ENCODE measurements at places on chromosomes 16 and 17. TPM values are rescaled to one million over a fixed set of nuclear protein-coding genes. Genes with fewer than 3 reads are reported as not detected.

Gene HOXB3
- 95.5 TPM for polyA plus RNA-seq

Gene SULT1A2
- polyA plus RNA-seq = 4.0 TPM

Gene RAMP2
- polyA plus RNA-seq = 177 TPM

Gene ADAD2
- polyA plus RNA-seq = 0.93 TPM

Gene CALB2
- not detected for polyA plus RNA-seq

Gene SOX8
- polyA plus RNA-seq = 2.8 TPM

Gene PPP1R27
- 0.11 TPM for polyA plus RNA-seq

Gene OR2C1
- polyA plus RNA-seq = 0.44 TPM

Gene TLCD2
- polyA plus RNA-seq = 8.9 TPM

Gene RNU2-1
- polyA plus RNA-seq = 0.67 TPM

Gene C17orf67
- 3.1 TPM for polyA plus RNA-seq

Gene HCRT
- polyA plus RNA-seq = not detected

Gene OR1A2
- polyA plus RNA-seq = not detected

Gene SIRT7
- polyA plus RNA-seq = 15.2 TPM

Gene UTP18
- 49.2 TPM for polyA plus RNA-seq

Gene GRAP
- polyA plus RNA-seq = 13.6 TPM

Gene PRKCB
- polyA plus RNA-seq = 45.5 TPM

Gene GRIN2A
- 0.34 TPM for polyA plus RNA-seq

Gene SLC9A5
- polyA plus RNA-seq = 21.1 TPM

Gene CD300A
- polyA plus RNA-seq = 2.2 TPM

Gene NOTUM
- 29.6 TPM for polyA plus RNA-seq

Gene CLEC3A
- not detected for polyA plus RNA-seq
